ENCODE measurements at places on chromosomes 12 and 14.

DNA sequence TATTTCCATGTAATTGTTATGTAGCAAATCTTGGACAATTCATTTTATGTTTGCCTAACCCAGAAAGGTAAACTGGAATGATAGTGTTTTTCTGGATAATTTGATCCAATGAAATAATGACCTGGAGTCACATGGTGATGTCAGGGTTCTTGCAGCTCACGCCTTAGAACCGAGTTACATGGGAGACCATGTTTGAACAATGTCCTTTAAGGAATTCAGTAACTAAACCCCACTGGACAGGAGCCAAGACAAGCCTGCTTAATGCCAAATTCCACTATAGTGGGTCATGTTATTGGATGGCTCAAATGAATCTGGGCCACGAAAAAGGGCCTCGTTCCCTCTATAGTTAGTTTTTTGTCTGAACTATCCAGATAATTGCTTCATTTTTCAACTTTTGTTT is 255.8 kb upstream of the HMGA2 start:
- DNase-seq: no peak

GRCh38 chr14:96637521-96637920 is 135.3 kb downstream of the PAPOLA start:
- no peak for DNase-seq

GRCh38 chr14:29553427-29553826 is 374.2 kb downstream of the PRKD1 start:
- DNase-seq: no peak

- no peak for DNase-seq
Measured at GRCh38 chr14:44889595-44890471, 71.9 kb downstream of the KLHL28 start.

GRCh38 chr14:47220096-47220495 is 455.3 kb downstream of the MDGA2 start:
- no peak for DNase-seq

DNA sequence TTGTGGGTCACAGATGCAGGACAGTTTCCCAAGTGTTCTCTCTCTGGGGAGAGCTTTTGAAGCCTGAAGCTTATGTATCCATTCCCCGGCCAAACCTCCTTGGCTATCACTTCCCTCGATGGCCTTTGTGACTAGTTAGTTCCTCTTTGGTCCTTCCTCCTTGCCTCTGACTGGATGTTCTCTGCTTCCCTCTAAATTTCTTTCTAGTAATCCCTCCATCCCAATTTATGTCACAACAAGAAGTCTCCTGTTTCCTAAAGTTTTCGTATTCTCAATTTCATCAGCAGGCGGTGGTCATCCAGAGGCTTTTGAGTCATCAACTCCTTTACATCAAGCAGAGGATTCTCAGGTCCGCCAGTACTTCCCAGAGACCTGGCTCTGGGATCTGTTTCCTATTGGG is 27.5 kb downstream of the A2ML1 start:
- DNase-seq: no peak

GRCh38 chr12:31527083-31527482 is 63.9 kb downstream of the DENND5B start:
- no peak for DNase-seq

DNA sequence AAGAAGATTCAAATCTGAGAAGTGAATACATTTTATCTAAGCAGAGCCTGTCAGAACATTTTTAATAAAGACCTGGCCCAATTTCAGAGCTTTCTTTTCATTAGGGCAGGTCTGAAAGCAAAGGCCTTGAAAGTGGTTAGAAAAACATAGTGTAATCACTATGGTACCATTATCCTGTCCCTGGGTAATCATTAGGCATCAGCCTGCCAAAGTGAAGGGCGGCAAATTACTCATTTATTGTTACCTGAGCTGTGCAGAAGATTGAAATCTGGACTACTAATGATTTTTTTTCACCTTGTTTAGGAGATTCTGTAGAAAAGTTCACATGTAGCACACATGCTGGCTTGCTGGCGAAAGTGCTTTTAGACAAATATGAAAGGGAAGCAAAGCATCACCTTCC is 92.6 kb upstream of the PRKD1 start:
- no peak for DNase-seq

- DNase-seq: no peak
Measured at GRCh38 chr12:132124766-132125425, 19.2 kb downstream of the DDX51 start.

Measured in right renal cortex interstitium (tissue), 3 donors.